Activated T-cell treated with anti-CD3 and anti-CD28 coated beads for 24 hours (primary cell): ENCODE measurements at places on chromosomes 6 and 20.

GRCh38 chr6:159594106-159594749, 98.8 kb downstream of the SOD2 start:
- DNase-seq: no peak

DNA sequence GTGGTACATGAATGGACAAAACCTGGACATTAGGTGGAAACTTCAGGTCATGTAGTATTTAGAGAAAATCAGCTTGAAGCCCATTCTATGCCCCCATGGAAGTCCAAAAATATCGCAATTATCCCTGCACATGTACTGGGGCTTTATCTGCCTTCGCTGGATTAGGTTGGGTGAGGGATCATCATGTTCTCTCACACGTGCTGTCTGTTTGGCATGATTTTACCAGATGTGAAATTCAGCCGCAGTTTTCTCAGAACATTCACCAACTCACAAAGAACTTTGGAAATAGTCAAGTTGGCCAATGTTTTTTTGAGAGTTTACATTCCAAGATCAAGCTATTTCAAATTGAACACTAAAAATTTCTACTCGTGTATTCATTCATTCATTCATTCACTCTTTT, 459.8 kb upstream of the CITED2 start:
- no peak for DNase-seq

- DNase-seq: no peak
These were observed 12.3 kb downstream of the TMEM14B start for GRCh38 chr6:10759884-10760329.

GRCh38 chr20:62535964-62536363, 60.2 kb upstream of the GATA5 start:
- no peak for DNase-seq

DNA sequence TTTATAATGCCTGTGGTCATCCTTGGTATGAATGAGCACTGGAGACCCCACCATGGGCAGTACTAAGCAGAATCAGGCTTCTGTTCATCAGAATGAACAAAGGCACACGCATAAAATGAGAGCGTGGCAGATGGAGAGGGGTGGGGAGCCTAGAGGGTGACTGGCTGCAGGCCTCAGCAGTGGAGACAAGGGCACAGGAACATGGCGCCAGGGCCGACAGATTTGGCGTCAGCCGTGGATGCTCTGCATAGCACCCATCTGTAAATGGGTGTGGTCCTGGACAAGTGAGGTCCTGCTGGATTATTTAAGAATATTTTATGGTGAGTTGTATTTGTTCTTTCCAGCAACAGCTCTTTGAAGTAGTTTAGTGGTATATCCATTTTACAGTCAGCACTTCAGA, 33.1 kb downstream of the E2F3 start:
- DNase-seq: no peak

GRCh38 chr20:63495741-63496595, 2.9 kb downstream of the EEF1A2 start:
- peak; percentile 61 for DNase-seq

GRCh38 chr6:93105017-93105416, 314.3 kb downstream of the EPHA7 start:
- no peak for DNase-seq

DNA sequence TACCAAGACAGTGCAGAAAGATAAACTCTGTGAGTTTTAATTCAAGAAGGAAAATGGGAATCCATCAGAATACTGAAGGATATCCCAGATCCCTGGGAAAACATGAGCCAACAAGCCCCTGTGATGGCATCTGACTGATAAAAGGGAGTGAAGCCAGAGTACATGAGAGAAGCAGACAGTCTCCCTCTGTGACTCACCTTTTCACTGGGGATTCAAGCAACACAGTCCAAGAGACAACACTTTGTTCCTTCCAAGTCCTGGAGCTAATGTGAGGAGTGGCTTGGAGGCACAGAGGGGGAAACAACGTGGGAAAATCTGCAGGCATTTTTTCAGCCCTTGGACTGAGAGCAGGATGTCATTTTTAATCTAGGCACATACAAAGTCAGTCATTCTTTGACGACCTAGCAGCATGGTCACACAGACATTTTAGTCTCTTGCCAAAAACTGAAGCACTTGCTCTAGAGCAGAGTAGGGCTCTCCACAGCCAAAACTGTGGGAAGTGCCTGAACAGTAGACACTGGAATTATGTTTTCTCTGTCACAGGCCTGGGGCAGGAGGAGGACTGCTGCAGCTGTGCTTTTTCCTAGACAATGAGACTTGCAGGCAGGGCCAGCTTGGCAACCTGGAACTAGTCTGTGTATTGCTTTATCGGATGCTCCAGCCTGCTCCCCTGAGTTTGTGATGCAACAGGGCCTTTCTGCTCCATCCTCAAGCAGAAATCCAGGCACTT, 465.0 kb upstream of the GJE1 start:
- no peak for DNase-seq

GRCh38 chr6:8435845-8436168, 462 bp upstream of the SLC35B3 start:
- no peak for DNase-seq

DNA sequence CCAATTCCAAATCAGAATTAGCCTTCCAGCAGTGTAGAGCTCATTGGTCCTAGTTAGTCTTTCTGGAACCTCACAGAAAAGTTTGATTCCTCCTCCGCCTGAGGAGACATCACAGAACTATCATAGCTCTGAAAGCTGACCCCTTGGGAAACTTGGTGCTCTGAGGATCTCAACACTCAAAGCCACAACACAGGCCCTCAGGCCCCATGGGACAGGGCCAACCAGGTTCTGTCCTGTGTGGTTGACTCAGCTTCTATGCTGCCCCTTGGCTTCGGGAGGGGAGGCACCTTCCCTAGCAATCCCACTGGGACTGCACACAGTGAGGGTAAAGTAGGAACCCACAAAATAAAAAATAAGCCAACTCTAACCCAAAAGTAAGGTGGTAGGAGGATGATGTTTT, 237.5 kb upstream of the ECI2 start:
- no peak for DNase-seq

- no peak for DNase-seq
These were observed 187.4 kb downstream of the SLC16A10 start for GRCh38 chr6:111274593-111275217.

GRCh38 chr6:31210741-31211532, 40.5 kb upstream of the POU5F1 start:
- no peak for DNase-seq

GRCh38 chr6:14310960-14311359, 193.4 kb downstream of the CD83 start:
- DNase-seq: no peak

DNA sequence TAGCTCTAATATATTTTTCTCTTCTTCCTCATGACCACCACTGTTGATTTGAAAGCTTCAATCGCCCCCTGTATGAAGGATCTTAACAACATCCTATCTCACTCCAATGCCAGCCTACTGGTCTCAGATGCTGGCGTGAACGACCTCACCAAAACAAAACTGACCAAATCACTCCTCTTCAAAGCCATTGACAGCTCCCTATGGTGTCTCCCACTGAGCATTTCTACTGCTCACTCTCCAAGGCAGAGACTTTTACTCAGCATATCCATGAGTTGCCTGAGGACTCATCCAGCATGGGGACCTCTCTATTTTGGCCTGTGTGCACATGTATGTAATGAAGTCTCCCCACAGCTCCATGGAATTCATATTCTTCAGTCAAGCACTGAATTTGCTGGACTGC, 520.4 kb downstream of the TFAP2B start:
- no peak for DNase-seq

GRCh38 chr6:38307740-38308139, 332.0 kb downstream of the BTBD9 start:
- no peak for DNase-seq

GRCh38 chr20:35491823-35492222, 36.4 kb downstream of the CEP250 start:
- DNase-seq: no peak

DNA sequence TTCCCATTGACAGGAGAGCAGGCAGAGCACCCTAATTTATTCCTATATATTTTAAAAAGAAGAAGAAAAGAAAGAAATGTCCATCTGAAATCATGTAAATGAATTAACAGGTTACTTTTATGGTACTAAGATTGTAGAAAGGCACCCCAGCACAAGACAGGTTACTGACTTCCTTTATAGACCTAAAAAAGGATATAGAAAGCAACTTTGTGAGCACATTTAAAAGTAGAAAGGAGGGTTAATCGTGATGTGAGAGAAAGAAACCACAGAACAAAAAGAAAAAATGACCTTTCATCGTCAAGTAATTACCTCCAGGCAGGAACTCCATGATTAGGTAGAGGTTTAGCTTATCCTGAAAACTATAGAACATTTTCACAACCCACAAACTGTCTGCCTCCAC, 29.9 kb downstream of the STK38 start:
- no peak for DNase-seq

DNA sequence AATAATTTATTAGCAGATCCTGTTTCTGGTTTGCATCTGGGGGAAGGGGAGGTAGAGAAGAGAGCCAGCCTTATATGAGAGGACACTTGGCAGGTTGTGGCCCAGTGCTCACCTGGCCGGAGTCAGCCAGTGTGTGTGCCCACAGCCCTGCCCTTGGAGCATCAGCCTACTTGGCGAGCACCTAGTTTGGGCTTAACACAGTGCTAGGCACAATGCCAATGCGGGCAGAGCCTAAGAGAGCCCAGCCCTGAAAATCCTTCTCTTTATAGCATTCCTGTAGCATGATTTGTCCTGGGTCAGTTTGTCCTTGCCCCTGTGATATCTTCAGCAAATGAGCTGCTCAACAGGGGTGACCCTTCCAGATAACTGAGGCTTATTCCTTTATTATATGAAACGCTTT, 73.0 kb downstream of the SLX4IP start:
- no peak for DNase-seq

- peak; percentile 39 for DNase-seq
These were observed 91.7 kb downstream of the CLIC5 start for GRCh38 chr6:45923831-45924391.

DNA sequence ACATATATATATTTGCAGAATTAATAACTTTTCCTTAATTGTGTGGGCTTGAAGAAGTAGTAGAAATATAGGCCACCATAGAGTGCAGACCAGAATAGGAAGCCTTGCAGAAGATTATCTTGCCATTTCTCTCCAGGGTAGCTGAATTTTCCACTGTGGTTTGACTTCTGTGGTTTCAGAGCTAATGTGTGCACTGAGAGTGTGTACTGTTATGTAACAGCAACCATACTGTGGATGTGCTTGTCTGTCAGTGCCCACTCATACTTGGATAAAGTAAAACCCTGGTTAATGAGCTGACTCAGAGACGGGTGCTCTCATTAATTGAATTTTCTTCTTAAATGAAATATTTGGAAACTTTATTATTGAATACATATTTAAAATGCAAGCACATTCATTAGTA, 57.2 kb downstream of the CEP43 start:
- no peak for DNase-seq

DNA sequence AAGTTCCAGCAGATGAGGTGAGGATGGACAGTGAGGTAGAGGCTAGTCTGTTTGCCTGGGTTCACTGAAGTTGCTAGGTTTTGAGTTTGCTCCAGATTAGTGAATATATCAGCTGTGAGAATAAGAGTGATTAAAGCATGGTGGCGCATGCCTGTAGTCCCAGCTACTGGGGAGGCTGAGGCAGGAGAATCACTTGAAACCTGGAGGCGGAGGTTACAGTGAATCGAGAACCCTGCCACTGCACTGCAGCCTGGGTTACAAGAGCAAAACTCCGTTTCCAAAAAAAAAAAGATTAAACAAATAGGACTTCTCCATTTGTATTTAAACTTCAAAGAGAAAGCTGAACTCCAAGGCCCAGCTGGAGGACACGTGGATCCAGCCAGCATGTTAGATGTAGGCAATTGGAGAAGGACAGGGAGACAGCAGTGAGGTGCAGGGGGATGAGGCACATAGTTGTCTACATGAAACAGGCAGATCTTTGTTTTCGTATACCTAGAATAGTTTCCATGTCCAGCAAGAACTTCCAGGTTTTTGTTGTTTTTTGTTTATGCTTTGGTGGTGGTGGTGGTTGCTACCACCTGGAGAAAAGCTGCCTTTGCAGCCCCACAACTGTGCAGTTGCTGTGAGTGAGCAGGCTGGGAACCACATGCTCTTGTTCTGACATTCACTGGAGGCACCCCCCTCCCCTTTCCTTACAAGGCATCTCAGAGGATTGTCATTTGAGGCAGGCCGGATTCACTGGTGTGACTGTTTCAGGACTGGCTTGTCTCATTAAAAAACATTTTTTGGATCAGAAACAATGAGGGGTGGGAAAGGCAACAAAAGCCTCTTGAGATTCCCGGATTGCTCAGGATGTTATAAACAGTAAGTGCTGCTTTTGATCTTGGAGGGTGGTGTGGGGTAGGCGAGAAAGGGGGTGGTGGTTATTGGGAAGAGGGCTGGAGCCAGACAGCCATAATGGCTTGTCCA, 72.3 kb downstream of the JARID2 start:
- no peak for DNase-seq

DNA sequence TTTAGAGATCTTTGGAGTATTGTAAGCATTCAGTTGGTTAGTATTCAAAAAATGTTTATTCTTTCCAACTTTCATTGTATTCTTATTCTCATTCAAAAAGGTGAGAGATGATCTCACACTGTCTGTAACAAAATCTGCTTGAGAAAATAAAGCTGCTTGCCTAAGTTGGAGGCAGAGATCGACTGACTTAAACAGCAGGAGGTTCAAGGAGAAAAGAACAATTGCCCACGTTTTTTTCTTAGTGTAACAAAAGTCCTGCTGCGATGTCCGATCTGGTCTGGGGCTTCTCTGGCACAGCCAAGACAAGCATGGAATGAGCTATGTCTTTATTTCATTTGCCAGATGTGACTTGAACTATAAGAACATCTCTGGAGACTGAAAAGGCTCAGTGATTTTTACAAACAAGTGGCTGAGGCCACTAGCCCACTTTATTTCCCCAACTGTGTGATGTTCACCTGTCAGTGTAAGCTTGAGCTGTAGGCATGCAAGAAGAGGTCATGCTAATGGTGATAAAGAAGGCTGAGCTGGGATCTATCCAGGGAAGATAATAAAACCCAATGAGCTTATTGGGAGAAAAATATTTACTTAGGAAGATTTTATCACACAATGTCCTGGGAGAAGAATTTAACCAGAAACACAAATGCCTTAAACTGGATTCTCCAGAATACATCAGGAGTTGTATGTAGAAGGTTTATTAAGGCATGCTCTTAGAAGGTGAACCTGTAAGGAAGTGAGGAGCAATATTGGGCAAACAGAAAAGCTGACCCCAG, 580.1 kb upstream of the BTBD3 start:
- DNase-seq: no peak

- DNase-seq: no peak
These were observed 21.6 kb downstream of the NAPB start for GRCh38 chr20:23399568-23400241.

DNA sequence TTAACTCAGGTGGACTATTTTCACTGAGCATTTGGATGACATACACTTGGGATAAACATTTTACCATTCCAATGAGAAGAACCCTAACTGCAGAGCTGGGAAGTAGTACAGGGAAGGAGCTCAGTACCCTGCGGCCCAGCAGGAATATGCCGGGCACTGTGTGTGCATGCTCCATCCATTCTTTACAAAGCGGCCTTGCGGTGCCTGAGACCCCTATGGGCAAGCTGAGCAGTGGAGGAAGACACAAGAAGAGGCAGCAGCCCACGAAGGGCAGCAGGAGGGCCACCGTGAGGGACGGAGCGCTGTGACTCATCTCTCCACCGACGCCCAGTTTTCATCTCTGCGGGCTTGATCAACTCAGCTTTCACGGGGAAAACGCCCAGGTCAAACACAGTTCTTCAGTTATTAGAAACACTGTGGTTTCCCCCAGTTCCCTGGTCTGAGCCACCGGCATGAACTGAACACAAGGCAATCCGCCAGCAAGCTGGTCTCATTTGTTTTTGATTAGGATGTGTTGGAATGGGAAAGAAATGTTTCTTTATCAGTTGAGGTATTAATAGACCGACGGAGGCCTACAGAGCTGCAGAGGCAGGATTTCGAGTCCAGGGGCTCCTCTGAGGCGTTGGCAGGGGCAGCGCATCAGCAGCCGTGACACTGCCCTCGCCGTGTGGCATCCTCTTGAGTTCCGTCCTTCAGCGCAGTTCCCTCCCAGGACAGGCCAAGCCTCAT, 44.9 kb downstream of the IRF4 start:
- DNase-seq: no peak
